D721Med (cell line): ENCODE measurements at places on chromosomes 5 and 9.

GRCh38 chr5:61277190-61277589 lies 54.9 kb upstream of the ZSWIM6 start:
- no peak for DNase-seq

DNA sequence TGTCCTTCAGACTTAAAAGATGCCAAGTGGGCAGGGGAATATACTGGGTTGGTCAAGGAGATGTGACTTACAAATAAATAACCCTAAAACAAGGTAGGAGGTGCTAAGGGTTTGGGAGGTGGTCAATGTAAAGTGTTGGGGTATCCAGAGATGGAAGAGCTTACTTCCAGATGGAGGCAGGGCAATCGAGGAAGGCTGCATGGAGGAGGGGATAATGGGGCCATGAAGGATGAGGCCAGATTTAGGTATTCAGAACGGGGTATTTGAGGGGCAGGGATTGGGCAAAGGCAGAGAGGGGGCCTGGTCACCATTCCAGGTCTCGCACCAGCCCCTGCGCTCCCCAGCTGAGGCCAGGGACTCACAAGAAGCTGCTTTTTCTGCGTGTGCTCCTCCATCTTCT lies 57.9 kb upstream of the FBXW11 start:
- DNase-seq: no peak

DNA sequence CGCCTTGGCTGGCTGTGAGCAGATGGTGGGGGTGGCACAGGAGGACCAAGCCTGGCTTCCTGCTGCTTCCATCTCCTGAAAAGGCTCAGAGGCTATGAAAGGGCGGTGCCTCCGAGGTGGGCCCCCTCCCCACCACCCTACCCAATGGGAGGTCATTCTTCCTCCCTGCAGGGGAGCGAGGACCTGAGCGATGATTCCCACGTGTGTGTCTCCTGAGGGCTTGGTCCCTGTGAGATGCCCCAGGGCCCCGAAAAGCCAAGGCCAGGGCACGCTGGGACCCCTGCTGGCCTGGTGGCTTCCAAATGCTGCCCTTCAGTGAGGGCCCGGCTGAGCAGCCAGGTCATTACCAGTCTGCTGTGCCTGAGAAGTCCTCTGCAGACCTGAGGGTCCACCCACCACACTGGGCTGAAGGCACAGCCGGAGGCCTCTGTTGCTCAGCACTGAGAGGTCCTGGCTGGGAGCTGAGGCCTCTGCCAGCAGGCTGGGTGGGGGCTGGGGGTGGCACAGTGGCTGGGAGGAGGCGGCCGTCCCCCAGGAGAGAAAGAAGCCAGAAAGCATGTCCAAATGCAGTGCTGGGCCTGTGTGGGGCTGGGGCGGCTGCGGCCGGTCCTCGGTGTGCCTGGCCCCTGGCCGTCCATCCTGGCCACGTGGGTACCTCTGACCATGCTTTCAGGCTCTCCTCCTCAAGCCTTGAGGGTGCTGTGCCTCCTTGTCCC lies 14.0 kb upstream of the SLC6A19 start:
- DNase-seq: no peak

DNA sequence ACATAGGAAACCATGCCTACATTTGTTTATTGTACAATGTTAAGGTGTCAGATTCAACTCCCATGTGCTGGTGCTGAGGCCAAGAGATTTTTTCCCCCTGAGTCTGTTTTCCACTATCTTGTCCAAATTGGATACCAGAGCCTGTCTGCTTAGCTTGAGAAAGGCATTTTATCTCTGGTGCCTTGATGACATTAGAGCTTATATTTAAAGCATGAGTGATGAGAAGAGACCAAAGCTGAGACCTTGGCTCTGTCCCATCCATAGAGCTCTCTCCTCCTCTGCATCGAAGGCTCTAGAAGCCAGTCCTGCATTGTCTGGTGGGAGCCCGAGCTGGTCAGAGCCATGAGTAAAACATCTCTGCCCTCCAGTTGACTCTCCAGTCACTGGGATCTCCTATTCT lies 10.4 kb upstream of the PPP2CA start:
- no peak for DNase-seq

GRCh38 chr9:98657897-98658296 lies 50.8 kb downstream of the GABBR2 start:
- no peak for DNase-seq

DNA sequence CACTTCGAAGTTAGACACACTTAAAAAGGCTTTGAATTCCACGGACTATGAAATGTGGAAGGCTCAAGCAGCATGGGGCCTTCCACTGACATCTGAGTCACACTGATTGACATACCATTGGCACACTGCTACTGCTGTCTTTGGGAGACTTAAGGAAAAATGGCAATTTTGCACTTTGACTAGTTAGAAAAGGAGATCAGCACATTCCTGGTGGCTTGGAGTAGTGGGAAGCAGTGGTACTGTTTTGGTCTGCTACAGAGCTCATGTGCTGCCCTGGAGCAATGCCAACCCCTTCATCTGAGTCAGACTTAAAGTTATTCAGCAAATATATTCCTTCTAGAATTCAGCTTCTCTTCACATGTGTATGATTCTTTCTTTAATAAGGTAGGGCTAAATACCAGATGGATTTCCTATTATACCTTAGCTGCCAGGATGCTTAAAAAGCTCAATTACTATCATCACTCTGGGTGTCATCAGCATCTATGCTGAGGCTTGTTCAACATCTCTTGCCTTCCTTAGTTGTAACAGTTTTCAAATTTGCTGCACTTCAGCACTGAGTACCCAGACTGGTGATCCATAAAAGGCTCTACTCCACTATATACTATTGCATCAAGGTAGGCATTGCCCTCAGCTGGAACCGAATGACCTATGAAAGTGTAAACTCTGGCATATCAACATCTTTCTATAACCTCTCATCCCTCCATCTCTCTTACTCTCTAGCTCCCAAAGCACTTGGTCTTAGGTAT lies 42.3 kb upstream of the MOCS2 start:
- no peak for DNase-seq

- no peak for DNase-seq
Measured at GRCh38 chr5:73155271-73156222, 17.4 kb upstream of the TMEM174 start.

GRCh38 chr5:128196791-128197190 lies 113.2 kb downstream of the SLC12A2 start:
- no peak for DNase-seq

- no peak for DNase-seq
Measured at GRCh38 chr5:94796586-94796985, 178.1 kb downstream of the SLF1 start.

- no peak for DNase-seq
Measured at GRCh38 chr5:149415066-149415967, 36.2 kb upstream of the IL17B start.
